Right ventricle myocardium inferior (tissue), 1 donor: ENCODE measurements at places on chromosomes 2 and 18. TPM values are rescaled to one million over a fixed set of nuclear protein-coding genes. Genes with fewer than 3 reads are reported as not detected.
A peak's percentile ranks its signal among the peaks of the same experiment; 100 is the strongest.

DNA sequence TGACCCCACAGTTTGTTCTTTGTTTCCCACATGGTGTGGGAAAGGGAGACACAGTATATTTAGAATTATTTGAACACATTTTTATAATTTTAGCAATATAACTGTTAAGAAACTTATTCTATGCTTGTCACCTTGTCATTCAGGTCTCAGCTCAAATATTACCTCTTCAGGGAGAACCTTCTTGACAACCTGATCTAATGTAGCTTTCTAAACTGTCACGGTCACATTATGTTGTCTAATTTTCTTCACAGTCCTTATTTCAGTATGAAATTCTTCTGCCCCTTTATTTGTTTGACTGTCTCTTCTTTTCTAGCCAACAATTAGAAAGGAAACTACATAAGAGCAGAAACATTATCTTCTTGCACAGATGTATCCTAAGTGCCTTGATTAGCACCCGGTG lies 304.3 kb upstream of the PARD3B start:
- no peak for DNase-seq

GRCh38 chr2:29398384-29399237 lies 283.4 kb downstream of the CLIP4 start:
- DNase-seq: no peak

- DNase-seq: no peak
Measured at GRCh38 chr2:202723746-202724145, 89.0 kb downstream of the FAM117B start.

FOXD4L1 gene
- total RNA-seq: not detected

LPIN1 gene
- total RNA-seq: 64.6 TPM

- DNase-seq: no peak
Measured at GRCh38 chr2:85875350-85876050, 13.3 kb downstream of the ST3GAL5 start.

- DNase-seq: no peak
Measured at GRCh38 chr2:219565130-219566080, 5.9 kb downstream of the OBSL1 start.

RSAD2 gene
- 3.3 TPM for total RNA-seq

- no peak for DNase-seq
Measured at GRCh38 chr2:28615706-28616105, 119.8 kb downstream of the PLB1 start.

PTRHD1 gene
- 33.4 TPM for total RNA-seq

GRCh38 chr2:137467246-137467862 lies 496.9 kb upstream of the HNMT start:
- no peak for DNase-seq

BMP10 gene
- total RNA-seq: 0.35 TPM

GRCh38 chr2:194363295-194363694 lies 1293.7 kb upstream of the SLC39A10 start:
- DNase-seq: no peak

VWA3B gene
- 0.38 TPM for total RNA-seq

DNA sequence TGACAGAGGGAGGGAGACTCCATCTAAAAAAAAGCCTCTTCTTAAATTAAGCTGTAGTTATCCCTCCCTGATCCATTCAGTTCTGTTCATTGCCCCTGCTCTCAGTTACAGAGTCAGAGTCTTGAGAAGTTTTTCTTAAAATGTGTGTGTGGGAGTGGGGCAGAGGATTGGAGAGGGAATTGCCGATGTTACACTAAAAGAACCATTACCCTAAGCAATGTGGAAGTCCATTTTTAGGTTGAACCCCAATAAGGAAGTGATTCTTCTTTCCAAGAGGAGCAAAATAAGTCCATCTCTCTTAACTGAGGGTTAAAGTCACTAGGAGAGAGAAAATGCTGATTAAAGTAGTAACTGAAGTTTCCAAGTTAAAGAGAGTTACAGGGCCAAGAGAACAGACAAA lies 21.2 kb upstream of the THOC1 start:
- DNase-seq: no peak

GRCh38 chr2:144834998-144835633 lies 315.2 kb upstream of the ZEB2 start:
- DNase-seq: no peak

DNA sequence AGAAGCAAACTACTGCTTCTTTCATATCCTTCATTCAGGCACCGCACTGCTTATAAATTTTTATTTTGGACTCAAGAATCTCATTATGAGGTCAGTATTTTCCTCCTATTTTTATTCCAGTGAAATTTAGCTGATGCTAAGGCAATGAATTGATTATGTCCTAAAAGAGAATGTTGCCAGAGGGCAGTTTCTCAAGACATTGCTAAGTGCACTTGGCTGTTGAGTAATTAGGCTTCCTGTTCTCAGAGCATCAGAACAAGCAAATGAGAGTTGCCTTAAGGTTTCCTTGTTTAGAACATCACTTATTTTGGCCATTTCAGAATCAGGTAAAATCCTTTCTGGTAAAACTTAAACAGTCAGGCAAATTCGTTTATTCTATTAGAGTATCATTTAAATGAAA lies 548.6 kb upstream of the ZEB2 start:
- DNase-seq: no peak

WDR54 gene
- 3.0 TPM for total RNA-seq

DNA sequence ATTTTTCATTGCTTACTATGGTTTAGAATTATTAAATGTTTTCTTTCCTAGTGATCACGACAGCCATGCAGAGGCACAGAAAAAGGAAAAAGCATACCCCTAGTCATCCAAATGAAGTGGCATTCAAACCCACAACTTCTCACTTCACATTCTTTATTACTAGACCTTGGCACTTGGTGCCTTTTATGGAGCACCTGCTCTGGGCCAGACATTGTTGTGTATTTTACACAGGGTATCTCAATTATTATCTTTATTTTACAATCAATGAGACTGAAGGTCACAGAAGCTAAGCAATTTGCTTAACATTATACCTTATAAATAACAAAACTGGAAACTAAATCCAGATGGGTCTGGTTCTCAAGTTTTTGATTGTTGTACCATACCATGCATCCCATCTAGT lies 235.3 kb downstream of the LRATD1 start:
- DNase-seq: no peak

GRCh38 chr2:221308507-221309066 lies 263.5 kb downstream of the EPHA4 start:
- no peak for DNase-seq

- no peak for DNase-seq
Measured at GRCh38 chr2:238424313-238424700, 2.4 kb upstream of the ASB1 start.

SPTBN1 gene
- 439 TPM for total RNA-seq

DNA sequence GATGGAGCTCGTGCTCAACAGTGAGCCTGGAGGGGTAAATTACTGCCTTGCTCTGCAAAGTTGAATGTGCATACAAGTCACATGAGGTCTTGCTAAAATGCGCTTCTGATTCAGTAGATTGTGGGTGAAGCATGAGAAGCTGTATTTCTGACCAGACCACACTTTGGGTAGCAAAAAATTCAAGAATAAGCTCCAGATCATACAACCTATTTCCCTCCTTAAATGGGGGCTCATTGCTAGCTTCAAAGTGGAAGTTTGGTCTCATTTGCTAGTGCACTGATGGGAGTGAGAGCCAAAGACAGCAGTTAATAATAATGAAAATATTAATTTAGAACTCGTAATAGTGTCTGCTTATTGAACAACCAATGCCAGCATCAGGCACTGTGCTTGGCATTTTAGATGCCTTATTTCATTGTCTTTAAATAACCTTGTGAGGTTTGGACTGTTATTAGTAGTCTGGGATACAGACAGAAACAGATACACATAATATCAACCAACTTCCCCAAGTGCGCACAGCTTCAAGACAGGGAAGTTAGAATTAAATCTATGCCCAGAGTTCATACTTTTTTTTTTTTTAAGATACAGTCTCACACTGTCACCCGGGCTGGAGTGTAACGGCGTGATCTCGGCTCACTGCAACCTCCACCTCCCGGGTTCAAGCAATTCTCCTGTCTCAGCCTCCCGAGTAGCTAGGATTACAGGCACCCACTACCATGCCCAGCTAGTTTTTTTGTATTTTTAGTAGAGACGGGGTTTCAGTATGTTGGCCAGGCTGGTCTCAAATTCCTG lies 18.0 kb downstream of the APOB start:
- no peak for DNase-seq

NTSR2 gene
- not detected for total RNA-seq

IL1RL1 gene
- 1.7 TPM for total RNA-seq

DNA sequence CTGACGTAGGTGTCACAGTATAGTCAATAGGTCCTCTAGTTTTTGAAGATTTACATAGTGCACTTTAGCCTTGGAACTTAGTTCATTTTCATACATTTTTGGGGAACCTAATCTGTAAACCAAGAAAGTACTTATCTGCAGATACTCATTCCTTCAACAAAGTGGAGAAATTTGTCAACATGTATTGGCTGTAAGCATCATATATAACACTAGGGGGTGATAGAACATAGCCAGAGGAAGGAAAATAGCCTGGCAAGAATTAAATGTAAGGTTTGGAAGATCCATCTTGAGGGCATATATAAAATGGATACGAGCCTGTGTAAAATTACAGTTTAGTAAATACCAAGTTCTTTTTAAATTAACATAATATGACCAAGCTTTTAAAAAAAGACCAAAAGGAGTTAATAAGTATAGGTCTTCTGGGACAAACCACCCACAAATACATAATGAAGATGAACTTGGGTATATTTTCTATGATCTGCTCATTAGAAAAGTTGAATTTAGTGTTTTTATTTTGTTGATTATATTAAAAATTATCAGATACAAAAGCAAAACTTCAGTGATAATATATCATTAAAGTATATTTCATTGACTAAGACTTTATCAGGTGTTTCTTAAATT lies 18.2 kb downstream of the RPL37A start:
- no peak for DNase-seq

KCTD1 gene
- 15.4 TPM for total RNA-seq

- DNase-seq: no peak
Measured at GRCh38 chr2:102261467-102262135, 49.8 kb upstream of the IL1RL1 start.

FBXO41 gene
- total RNA-seq: 0.87 TPM

SCTR gene
- total RNA-seq: 0.41 TPM

- no peak for DNase-seq
Measured at GRCh38 chr2:17107151-17107550, 411.1 kb downstream of the RAD51AP2 start.

DNA sequence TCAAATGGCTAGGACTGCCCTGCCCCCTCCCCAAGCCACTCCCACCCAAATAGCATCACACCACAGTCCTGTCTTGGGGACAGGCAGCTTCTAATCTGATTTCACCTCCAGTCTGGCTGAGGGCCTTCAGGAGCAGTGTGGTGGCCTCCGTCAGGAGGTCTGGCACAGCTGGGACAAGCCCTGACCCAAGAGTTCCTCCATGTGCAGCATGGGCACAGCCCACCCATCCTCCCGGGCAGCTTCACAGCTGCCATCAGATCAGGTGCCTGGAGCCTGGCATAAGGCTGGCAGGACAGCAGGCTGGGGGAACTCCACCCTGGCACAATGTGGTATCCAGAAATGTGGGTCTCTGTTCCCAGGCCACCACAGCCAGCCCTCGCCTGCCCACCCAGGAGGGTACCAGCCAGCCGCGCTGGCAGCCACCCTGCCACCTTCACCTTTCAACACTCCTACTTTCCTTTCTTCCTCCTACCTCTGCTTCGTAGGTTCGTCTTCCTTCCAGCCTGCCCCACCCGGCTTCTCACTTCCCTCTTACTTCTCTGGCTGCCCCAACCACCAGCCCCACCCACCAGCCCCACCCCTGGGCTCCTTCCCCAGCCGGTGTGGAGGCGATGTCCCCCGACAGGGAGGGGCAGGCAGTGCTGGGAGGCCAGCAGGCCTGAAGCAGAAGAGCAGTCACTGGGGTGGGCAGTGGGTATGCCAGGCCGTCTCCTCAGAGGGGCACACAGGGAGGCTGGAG lies at the start of gene CAPG:
Gene CAPG, minus strand, starts transcription at position 522 of the 739 bp plus-strand sequence. CDS start 8,221 bp downstream, outside the sequence.
- peak; percentile 82 for DNase-seq

- DNase-seq: no peak
Measured at GRCh38 chr2:30255026-30255425, 23.7 kb downstream of the LBH start.

DNA sequence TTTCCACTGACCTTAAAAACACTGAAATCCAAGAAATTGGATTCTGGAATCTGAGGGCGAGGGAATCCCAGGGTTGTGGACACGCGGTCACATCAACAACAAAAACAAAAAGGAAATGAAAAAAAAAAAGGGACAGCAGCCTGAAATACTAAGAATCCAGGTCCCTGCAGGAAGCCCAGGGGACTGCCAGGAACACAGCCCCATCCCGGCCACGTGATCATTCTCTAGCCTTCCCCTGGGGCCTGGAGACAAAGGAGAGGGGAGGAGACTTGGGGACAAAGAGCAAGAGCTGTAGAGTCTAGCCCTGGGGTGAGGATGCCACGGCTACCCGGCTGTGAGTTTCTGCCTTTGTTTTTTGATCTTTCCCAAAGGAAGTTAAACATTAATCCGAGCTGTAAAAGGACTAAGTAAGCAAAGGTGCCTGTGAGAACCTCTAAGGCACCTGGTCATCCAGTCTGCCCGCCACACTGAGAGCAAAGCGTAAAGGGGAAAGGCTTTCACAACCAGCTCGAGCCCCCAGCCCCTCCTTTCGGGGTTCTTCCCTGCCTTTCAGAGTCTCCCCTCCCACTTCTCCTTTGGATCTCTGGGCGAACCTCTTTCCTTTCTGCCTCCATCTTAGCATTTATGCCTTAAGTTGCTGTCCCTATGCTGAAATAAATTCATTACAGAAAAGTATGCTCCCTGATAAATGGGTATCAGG lies 57.9 kb upstream of the MSH2 start:
- peak; percentile 77 for DNase-seq
